ENCODE measurements at places on chromosomes 4 and X.

- DNase-seq: no peak
Measured at GRCh38 chr4:110305455-110305854, 107.0 kb upstream of the ELOVL6 start.

DNA sequence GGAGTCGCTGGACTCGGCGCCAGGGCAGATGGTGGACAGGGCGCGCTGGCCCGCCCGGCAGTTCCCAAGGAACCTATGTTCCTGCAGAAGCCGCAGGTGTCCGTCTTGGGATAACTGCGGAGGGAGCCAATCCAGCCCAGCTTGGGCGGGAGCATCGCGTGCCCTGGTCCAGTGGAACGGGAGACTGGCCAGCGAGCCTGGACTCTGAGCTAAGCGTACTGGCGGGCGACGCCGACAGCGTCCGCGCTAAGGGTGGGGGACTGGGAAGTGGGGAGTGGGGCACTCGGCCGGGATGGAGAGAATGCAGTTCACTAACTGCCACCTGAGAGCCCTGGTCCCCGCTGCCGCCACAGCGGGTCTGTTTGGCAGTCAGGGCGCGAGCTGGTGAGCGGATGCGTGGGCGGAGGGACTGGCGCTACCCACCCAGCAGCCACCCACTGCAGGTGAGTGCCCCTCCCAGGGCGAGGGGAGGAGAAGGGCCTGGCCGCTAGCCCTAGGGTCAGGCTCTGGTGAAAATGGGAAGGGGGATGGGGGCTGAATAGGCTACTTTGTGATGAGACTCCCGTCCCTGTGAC lies 1.3 kb upstream of the MAMLD1 start:
- DNase-seq: no peak

- DNase-seq: no peak
Measured at GRCh38 chr4:185384930-185385331, 10.8 kb downstream of the LRP2BP start.

GRCh38 chr4:6674500-6675149 lies 19.1 kb upstream of the S100P start:
- DNase-seq: peak; percentile 58

DNA sequence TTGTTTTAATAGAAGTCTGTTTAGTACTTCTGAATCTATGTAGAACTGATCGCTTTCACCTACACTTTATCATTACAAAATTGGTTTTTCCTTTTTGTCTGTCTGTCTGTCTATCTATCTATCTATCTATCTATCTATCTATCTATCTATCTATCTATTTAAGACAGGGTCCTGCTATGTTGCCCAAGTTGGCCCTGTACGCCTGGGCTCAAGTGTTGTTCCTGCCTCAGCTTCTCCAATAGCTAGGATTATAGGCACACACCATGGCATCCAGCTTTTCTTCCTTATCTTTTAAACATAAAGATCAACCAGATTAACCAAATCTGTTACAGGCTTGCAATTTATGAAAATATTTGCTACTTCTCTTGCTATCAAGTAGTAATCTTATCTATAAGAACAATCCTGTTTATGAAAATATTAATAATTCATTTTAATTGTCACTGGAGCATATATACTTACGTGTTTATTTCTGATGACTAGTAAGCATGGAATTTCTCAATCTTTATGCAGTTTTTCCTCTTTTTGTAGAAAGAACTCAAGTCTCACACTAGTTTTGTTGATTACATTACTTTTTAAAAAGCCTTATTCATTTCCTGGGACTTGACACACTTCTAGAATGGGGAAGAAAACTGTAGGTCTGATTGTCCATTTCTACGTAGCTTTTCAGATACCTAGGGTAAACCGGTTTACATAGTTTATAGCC lies 24.5 kb downstream of the KIAA0232 start:
- DNase-seq: no peak

DNA sequence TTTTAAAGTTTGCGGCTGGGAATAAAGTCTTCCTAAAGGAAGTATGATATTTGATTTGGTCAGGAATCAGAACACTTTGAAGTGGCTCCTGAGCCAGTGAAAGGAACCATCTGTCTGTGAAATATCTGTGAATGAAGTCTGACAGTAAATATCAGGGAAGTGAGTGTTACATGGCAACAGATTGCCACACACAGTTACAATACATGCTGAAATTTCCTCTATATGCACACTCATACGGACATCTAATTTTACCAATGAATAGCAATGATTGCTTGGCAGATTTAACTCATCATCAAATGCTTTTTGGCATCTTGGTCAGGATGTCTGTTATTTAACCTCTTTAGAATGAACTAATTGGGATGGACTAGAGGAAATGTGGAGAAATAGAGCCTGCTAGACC lies 1023.8 kb downstream of the FAT4 start:
- DNase-seq: no peak

GRCh38 chrX:17579026-17579425 lies 158.3 kb upstream of the SCML1 start:
- no peak for DNase-seq

DNA sequence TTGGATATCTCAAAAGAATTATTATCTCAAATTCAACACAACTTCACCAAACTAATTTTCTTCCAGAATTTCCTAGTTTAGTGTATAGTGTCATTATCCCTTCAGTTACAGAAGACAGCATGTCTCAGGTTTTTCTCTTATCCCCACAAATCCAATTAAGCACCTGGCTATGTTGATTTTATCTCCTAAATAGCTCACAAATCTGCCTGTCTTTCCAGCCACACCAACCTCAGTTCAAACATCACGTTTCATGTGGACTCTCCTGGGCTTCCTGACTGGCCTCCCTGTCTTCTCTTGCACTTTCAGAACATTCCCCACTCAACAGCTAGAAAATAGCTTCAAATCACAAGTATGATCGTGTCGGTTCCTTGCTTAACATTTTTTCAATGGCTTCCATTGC lies 14.8 kb downstream of the STK32B start:
- DNase-seq: no peak

DNA sequence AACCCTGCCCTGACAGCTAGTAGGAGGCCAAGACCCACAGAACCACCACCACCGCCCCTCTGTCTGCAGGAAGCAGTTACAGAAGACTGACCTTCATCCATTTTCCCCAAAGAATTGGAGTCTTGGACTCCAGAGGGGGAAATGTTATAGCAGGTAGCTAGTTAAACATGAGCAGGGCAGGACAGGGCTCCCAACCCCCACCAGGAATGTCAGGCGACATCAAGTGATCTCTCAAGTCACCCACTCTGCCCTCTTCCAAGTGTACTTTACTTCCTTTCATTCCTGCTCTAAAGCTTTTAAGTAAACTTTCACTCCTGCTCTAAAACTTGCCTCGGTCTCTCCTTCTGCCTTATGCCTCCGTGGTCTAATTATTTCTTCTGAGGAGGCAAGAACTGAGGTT lies 17.1 kb upstream of the AADAT start:
- no peak for DNase-seq

DNA sequence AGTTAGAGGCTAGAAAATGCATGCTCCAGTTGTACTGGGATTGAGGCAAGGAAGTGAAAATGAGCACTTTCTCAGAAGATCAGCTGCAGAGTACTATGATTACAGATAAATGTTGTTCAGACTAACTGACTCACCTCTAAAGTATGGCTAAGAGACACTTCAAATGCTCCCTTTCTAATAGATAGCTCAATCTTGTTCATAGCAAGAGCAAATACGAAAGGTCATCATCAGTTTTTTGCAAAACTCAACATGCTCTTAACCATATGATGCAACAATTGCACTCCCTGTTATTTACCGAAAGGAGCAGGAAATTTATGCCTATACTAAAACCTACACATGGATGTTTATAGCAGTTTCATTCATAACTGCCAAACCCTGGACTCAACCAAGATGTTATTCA lies 838.4 kb upstream of the INTU start:
- no peak for DNase-seq

DNA sequence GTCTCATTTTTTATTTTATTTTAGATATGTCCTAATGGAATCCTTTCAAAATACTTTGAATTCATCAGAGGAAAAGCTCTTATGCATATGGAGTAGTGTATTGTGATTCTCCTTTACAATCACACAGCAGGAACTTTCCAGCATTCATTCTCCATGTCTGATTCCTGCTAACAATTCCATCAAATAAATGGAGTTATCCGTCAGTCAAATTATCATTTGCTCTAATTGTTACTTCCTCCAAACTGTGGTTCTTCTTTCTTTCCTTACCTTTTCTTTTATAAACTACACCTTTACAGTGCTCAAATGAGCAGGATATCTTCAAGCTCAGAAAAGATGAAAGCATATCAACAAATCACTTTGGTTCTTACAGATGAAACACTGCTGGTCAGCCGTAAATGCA lies 80.4 kb downstream of the EPHA5 start:
- DNase-seq: no peak

DNA sequence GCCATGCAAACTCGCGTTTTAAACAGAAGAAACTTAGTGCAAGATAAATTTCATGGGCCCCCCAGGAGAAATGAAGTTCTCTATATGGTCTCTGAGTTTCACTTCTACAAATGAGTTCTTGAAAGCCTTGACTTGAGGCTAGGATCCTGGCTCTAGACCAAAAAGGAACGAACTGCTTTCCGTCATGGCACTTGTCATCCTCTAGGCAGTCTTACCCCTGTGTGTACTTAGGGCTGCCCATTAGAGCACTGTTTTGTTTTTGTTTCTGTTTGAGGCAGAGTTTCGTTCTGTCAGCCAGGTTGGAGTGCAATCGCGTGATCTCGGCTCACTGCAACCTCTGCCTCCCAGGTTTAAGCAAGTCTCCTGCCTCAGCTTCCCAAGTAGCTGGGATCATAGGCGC lies 29.0 kb downstream of the RNF4 start:
- no peak for DNase-seq

DNA sequence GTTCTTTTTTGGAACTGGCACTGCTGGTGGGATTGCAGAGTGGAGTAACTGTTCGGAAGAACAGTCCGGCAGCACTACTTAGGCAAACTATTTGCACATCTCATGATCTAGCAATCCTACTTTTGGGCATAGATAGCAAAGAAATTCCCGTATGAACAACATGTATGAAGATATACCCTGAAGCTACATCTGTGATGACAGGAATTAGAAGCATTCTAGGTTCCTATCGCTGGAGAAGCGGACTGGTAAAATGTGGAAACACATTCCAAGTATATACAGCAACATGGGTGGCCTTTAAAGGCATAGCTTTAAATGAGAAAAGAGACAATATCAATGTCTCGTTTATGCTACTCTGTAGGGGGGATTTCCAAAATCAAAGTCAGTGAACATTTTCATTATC lies 3.1 kb downstream of the DCAF16 start:
- DNase-seq: no peak

Data from RCC 7860 (cell line).